ENCODE measurements at places on chromosomes 1 and 21. TPM values are rescaled to one million over a fixed set of nuclear protein-coding genes. Genes with fewer than 3 reads are reported as not detected.

COL11A1 gene
- 25.1 TPM for total RNA-seq

DNA sequence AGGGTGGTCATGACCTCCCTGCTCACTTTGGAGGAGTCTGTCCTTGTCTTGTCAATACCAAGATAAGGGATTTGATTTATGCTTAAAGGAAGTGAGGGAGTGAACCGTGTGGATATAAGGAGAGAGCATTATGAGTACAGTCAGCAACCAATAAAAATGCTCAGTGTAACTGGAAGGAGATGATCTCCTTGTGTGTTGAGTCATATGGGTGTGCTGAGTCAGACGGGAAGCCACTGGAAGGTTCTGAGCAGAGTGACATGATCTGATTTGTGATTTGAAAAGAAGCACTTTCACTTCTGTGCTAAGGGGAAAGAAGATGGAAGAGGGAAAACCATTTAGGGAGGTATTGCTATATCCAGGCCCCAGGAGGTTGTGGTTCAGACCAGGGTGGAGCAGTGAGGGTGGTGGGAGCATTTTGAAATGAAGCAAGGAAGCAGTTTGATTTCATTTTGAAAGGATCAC, 2.5 kb upstream of the BCL10 start:
- no peak for DNase-seq

DNA sequence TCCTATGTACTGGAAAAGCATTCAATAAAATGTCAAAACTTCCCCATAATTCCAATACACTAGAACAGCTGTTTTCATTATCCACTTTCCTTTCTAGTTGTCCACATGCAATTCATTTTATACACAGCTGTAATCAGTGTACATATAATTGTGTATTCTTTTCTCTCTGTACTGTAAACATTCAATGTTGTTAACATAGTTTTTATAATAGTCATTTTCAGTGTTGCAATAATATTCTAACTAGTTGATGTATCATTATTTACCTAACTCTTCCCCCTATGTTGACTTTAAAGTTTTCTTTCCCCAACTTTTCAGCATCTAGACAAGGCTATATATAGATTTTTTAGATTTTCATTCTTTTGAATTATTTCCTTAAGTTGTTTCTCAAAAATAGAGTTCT, 44.4 kb downstream of the DIPK1A start:
- DNase-seq, result no peak

- no peak for DNase-seq
Measured at GRCh38 chr1:51372561-51372960, 42.2 kb upstream of the TTC39A start.
